Activated CD4-positive, alpha-beta memory T cell treated with anti-CD3 and anti-CD28 coated beads, Interleukin-2, amount 10 ng/mL, durations not matched to agents 7 days and 5 days (primary cell): ENCODE measurements at places on chromosomes 7 and 10.

DNA sequence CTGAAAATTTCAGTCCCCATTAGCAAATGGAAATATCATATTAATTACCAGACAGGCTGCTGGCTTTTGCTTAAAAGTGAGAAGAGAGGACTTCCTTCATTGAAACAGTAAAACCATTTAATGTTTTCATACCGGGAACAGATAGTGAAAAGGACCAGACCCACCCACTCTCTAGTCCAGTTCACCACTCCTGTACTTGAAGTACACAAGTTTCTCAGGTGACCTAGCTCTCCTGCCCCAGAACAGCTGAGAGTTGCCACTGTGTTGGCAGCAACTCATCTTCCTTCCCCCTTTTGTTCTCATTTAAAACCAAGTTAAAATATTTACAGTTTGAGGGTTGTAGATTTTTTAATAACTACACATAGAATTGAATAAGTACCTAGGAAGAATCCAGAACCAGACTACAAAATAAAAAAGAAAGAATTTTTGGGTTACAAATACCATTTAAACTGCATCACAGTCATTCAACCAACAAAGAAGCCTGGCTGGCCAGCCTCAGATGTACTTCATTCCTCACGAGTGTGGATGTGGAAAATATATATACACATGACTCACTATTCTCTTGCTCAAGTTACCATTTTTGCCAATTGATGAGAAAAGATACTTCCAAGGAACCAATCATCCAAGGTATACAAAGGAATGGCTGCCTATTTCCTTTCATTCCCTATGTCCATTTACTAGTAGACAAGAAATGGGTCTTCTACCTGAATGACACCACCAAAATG is 68.1 kb downstream of the VPS41 start:
- DNase-seq: no peak

GRCh38 chr10:75400163-75400770 is 1.3 kb downstream of the ZNF503 start:
- no peak for DNase-seq

GRCh38 chr7:102933763-102934162 is 21.0 kb downstream of the LRRC17 start:
- no peak for DNase-seq

DNA sequence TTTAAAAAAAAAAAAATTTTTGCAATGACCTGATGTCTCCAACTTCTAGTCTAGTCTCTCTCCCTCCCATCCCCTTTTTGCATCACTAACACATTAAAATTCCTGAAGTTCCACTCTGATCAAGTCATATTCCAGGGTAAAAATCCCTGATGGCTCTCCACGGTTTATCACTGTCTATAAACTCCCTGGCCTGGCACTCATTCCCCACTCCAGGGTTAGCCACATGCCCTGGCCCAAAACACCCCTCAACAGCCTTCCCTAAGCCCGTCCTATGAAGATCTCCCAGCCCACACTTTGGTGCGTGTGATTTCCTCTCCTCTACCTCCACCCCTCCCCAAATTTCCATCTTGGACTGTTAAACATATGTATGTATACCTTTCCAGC is 125.4 kb downstream of the JAZF1 start:
- no peak for DNase-seq

DNA sequence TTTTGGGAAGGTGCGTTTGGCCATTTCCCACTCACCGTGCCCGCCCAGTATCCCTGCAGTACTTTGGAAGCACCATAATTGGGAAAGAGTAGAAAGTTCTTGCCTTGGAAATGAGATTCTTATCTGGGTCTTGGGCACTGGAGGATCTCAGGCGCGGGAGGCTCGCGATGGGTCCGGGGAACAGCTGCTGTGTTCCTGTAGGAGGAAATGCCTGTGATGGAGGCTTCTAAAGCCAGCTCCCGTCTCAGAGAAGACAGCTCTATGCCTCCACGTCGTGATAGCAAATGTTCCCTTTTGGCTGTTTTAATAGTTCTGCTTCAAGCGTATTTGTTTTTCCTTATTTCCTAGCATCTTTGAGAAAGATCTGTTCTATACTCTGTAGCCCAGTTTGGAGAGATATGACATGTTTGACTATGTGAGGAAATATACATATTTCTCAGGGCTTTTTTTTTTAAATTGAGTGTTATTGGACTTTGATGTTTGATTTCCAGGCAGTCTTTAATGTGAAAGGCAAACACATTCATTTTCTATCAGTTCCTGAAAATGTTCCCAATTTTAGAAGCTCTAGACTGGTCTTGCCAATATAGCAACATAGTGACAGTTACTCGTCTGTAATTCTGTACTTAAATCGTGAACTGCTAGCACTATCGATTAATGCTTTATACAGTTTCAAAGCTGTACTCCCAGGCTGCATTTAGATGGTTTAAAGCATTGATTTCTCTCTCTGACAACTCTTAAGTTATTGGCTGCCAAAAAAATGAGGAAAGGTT is 280.8 kb downstream of the DPP6 start:
- no peak for DNase-seq

- no peak for DNase-seq
These were observed 439.7 kb upstream of the IGFBP3 start for GRCh38 chr7:46360811-46361210.

DNA sequence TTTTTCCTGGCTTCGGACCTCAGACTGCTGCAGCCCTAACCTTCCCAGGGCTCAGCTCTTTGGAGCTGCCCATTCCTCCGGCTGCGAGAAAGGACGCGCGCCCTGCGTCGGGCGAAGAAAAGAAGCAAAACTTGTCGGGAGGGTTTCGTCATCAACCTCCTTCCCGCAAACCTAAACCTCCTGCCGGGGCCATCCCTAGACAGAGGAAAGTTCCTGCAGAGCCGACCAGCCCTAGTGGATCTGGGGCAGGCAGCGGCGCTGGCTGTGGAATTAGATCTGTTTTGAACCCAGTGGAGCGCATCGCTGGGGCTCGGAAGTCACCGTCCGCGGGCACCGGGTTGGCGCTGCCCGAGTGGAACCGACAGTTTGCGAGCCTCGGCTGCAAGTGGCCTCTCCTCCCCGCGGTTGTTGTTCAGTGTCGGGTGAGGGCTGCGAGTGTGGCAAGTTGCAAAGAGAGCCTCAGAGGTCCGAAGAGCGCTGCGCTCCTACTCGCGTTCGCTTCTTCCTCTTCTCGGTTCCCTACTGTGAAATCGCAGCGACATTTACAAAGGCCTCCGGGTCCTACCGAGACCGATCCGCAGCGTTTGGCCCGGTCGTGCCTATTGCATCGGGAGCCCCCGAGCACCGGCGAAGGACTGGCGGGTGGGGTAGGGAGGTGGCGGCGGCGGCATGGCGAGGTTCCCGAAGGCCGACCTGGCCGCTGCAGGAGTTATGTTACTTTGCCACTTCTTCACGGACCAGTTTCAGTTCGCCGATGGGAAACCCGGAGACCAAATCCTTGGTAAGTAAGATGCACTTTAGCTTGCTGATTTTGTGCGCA is at the start of gene PLXDC2:
Gene PLXDC2, plus strand, starts transcription at position 22 of the 820 bp plus-strand sequence.
- no peak for DNase-seq

DNA sequence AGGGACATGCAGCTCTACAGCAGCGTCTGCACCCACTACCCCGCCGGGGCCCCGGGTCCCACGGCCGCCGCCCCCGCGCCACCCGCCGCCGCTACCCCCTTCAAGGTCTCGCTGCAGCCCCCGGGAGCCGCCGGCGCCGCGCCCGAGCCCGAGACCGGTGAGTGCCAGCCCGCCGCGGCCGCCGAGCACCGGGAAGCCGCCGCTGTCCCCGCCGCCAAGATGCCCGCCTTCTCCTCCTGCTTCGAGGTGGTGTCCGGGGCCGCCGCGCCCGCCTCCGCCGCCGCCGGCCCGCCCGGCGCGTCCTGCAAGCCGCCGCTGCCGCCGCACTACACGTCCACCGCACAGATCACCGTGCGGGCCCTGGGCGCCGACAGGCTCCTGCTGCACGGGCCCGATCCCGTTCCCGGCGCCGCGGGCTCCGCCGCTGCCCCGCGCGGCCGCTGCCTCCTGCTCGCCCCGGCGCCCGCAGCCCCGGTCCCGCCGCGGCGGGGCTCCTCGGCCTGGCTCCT is 631 bp downstream of the OTUD1 start:
- DNase-seq: no peak

- DNase-seq: no peak
These were observed 127.1 kb downstream of the GATA3 start for GRCh38 chr10:8181496-8182157.

DNA sequence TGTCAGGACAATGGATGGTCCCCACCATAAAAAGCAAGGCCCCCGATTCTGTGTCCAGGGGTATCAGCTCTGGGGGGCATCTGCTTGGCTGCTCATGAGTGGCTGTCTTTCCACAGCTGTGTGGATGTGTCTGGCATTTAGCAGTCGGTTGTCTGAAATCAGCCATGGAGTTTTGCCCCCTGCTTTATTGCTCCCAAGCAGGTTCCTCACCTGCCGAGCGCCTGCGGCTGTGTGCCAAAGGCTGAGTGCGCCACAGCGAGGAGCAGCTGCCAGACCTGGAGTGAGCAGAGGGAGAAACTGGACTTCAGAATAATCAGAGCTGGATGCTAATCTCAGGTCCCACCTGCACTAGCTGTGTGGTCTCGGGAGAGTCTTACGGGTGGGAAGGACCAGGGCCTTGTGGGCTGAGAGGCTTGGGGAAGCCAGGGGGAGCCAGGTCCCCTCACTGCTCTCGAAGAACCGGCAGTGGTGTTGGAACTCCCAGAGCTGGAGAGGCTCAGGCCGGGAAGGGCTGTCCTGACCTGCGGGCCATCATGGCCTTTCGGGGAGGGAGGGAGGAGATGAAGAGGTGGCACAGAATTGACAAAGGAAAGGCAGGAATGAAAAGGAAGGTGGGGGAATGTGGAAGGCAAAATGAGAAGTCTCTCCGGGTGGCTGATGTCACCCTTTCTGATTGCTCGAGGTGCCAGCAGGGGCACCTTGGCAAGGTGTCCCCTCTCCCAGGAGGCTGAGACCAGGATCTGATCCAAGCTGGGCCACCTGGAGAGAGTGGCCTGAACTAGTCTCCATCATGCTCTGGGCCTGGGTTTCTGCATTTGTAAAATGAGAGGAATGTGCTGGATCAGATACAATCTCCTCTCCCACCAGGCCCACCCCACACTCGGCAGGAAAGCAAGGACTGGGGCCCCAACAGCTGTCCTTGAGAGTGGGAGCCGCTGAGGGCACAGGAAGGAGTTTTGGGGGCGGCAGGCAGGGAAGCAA is 30.2 kb upstream of the LEP start:
- DNase-seq: no peak

DNA sequence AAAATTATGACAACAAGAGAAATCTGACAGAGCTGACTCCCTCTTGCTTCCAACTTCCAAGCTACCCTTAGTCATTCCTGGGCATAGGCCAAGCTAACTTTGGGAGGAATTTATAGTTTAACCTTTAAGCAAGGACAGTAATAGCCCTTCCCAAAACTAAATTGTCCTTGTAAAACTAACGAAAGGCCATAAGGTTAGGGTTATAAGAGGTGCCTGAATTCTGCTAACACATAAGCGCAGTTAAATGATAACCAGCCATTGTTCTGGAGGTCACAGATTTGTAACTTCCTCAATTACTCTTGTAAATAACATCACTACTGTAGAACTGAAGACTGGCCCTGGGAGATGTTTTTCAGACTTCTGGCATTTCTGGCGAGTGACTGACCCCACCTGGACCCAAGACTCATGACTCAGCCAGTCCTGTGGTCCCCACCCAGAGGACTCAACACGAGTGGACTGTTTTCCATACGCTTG is 481.2 kb downstream of the KCNMA1 start:
- DNase-seq: no peak

GRCh38 chr7:27605689-27606269 is 56.9 kb downstream of the HIBADH start:
- DNase-seq: no peak

GRCh38 chr7:95398155-95398940 is 2.2 kb upstream of the PON3 start:
- DNase-seq: no peak

DNA sequence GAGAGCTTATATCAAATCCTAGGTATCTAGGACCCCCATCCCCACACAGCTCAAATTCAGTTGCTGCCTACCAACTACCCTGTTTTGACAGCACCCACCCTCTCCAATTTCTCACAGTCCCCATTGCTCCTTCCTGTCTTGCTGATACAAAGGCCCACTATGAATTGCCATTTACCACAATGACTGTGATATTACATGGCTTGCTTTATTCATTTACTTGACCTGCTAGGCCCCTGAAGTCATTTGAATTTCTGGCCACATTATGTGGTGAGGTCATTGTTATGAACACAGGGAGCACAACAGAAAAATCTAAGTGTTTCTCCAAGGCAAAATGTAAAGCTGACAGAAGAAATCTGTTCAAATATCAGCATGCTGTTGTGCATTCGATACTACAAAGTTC is 101.4 kb downstream of the PPP1R17 start:
- DNase-seq: no peak

GRCh38 chr10:127441350-127442219 is 107.5 kb upstream of the NPS start:
- DNase-seq: no peak

GRCh38 chr7:86932038-86932512 is 127.4 kb downstream of the ELAPOR2 start:
- DNase-seq: no peak

DNA sequence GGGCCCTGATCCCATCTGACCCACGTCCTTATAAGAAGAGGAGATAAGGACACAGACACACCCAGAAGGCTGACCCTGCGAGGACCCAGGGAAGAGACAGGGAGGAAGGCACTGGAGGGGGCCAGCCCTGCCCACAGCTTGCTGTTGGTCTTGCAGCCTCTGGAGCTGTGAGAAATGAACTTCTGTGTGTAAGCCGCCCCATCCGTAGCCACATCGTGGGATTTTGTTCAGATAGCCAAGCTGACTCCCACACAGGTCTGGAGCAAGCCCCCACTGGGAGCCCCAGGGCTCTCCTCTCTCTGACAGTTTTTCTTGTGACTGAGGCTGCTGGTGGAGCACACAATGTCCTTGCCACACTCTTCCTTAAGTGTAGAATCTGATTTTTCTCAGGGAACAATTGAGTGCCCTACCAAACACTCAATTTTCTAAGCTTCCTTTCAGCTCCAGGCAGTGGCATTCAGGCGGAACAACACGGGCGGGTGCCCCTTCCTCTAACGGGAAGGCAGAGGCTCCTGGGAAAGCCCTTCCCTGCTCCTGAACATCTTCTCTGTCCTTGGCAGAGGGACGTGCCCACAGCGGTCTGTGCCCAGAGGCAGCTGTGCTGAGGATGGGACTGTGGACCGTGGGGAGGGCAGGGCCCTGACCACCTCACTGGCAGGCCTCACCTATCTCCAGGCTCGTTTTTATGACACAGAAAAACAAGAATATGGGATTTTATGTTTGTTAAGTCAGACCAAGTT is 160.6 kb upstream of the SHH start:
- DNase-seq: no peak

DNA sequence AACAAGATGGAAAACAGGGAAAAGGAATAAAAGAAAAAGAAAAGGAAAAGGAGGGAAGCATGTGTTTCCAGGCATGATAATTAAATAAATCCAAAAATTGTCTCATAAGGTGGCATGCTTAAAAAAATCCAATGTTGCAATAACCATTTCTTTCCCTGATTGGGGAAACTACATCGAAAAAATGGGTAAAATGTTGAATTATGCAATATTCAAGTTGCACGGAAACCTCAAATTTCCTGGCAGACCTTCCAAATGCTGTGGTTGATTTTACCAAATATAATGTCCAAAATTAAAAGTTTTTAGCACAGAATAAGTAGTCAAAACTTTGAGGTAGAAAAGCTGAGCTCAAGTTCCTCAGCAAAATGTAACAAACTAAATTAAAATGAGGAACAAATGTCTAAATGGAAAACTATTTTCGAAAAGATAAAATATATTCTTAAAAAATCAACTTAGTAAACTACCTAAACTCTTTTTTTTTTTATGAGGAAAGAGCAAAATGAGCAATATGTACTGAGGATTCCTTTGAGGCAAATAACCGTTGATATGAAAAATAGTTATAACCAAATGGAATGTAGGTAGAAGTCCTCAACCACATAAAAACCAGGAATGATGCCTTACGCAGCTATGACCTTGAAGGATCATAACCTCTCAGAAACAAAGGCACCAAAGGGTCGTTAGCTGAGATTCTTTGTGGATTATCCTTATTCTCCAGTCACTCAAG is 52.6 kb downstream of the MACC1 start:
- DNase-seq: no peak
